Kasumi-1 (cell line): ENCODE measurements at places on chromosomes 16 and 17.

- DNase-seq: peak; percentile 56
Measured at GRCh38 chr17:62720126-62720850, 87.8 kb downstream of the MARCHF10 start.

- no peak for DNase-seq
Measured at GRCh38 chr17:13484020-13484419, 117.7 kb downstream of the HS3ST3A1 start.

DNA sequence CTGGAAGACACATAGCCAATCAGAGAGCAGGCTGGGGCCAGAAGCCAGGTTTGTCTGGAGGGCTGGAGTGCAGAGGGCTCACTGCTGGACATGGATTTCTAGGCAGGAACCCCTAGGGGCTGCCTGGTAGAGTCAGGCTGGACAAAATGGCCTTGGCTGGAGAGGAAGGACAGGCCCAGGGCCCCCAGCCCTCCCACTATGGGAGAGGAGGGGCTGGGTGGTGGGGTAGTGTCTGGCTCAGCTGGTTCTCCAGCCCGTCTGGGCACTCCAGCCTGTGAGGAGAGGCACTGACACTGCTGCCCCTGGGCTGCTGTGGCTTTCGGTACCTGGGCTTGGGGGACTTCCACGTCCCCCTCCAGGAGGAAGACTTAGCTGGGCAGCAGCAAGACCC is 21.7 kb upstream of the DOK4 start:
- DNase-seq: no peak

DNA sequence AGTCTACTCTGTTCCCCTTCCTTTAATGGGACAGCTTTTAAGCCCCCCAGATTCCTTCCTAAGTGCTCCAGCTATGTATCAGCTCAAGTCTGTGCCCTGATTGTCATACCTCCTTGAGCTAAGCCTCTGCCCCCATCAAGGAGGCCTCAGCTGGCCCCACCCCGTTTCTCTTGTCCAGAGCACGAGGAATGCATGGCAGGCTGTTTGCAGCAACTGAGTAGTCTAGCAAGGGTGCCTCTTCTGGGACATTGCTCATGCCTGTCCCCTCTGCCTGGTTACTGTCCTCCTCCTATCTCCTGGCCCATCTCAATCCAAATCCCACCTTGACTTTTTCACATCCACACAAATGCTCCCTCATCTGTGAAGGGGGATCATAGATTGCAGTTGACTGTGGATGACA is 27.8 kb upstream of the TMEM220 start:
- DNase-seq: no peak

GRCh38 chr17:73227379-73227778 is 34.3 kb downstream of the CPSF4L start:
- no peak for DNase-seq

DNA sequence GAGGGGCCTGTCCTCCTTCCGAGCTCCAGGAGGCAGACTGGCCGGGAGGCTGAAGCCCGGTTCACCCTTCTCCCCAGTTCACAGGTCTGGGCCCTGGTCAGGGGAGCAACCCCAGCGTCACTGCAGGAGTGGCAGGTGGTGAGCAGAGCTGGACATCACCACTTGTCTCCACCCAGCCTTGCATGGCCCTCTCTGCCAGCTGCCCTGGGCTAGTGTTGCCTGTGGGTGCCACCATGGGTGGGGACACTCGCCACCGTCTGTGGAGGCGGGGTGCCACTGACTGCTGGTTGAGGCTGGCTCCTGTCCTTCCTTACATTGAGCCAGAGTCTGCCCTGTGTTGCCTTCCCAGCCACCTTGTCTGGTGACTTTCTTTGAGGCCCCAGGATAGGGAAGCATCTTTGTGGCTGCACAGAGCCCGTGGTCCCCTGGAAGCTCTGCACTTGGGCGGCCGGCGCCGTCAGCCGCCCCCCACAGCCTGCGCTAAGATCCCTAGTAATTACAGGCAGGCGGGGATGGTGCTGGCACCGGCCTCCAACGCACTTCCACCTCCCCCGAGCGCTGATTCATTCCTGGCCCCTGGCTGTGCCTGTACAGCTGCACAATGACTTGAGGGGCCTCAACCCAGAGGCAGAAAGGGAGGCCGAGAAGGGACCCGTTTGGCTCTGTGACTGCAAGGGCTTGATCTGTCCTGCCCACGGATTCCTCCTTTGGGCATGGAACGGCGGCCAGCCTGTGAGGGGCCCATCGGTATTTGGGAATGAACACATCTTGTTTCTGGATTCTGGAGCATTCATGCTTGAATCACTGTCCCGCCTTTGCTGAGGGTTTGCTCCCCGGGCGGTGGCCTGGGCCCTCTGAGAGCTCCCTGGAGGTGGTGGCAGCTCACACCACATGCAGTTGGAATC is 5.2 kb downstream of the BAIAP2 start:
- DNase-seq: no peak

- DNase-seq: no peak
Measured at GRCh38 chr16:1639860-1640259, 27.7 kb downstream of the CRAMP1 start.

- DNase-seq: peak; percentile 86
Measured at GRCh38 chr17:82273327-82274133, at the start of gene CSNK1D. Gene CSNK1D, minus strand, starts transcription at chr17:82273700. Its CDS starts 319 bp downstream, at chr17:82273381.

GRCh38 chr16:2860826-2861567 is 3.0 kb upstream of the PRSS22 start:
- no peak for DNase-seq

GRCh38 chr17:82247856-82248671 is 19.2 kb downstream of the SLC16A3 start:
- no peak for DNase-seq

DNA sequence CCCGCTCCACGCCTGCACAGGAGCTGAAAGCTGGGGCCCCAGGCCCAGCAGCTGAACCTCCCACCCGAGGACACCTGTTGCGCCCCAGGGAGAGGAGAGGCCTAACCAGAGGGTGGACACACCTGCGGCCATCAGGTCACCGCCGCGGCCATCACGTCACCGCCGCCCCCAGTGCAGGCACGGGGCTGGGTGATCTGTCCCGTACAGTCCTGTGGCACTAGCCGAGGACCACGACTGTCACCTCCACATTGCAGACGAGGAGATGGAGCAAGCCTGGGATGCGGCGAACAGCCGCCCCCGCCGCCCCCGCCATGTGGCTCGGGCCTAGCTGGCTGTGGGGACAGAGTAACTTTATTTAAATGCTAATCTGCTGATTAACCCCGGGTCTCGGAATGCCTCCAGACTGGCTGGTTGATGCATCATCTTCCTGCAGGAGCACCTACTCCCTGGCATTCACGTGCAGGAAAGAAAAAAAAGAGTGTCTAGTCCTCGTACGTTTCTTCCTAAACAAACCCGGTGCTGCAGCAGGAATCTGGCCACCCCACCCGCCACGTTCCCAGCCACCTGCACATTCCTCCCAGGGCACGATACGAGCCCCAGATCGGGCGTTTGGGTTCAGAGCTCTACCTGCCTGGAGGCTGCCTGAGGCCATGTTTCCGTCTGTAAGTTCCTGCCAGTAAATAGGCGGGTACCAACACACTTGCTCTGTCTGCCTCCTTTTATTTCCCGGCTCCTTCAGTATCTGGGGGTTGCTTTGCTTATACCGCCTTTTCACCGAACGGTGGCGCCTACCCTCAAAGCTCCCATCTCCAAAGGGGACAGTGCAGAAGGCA is 29.9 kb downstream of the PIEZO1 start:
- no peak for DNase-seq

GRCh38 chr17:83037084-83037873 is 42.1 kb upstream of the METRNL start:
- DNase-seq: no peak

DNA sequence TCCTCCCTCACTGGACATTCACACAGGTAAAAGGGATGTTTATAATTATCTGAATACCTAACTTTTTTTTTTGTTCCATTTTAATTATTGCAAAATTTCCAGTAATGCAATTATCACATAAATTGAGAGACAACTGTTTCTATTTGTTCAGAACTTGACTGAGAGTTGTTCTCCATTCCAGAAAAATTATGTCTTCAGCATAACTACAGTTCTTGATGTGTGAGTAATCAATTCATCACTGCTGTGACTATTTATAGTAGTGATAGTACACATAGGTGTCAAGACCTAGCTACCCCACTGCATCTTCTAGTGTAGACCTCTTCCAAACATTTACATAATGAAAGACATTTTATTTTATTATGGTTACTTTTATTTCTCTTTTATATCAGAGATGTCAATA is 5.8 kb upstream of the TNRC6A start:
- no peak for DNase-seq

DNA sequence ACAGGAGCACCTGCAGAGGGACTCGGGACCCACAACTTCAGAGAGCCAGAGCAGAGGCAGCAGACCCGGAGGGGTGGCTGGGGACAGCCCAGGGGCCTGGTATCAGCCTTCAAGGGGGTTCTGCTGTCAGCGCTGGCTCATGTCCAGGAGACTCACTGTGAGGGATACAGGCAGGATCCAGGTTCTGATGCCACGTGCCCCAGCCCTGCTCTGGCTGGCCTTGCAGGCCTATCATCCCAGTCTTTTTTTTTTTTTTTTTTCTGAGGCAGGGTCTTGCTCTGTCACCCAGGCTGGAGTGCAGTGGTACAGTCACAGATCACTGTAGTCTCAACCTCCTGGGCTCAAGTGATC is 9.0 kb upstream of the MTSS2 start:
- no peak for DNase-seq

DNA sequence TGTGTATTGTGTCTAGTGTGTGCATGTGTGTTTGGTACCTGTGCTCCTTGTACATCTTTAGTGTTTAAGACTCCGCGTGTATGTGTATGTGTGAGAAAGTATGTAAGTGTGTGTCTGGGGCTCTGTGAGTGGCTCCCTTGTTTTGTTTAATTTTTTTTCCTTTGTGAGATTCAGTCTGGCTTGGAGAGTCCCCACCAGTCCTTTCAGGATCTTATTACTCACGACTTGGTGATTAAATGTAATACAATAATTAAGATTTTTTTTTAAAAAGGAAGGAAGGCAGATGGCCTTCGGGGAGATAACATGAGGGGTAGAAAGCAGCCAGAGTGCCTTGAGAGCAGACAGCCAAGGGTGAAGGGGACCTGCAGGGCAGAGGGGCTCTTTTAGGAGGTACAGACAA is 33.9 kb downstream of the FZD2 start:
- no peak for DNase-seq

- DNase-seq: no peak
Measured at GRCh38 chr17:77396610-77397009, 255.8 kb downstream of the SEC14L1 start.

DNA sequence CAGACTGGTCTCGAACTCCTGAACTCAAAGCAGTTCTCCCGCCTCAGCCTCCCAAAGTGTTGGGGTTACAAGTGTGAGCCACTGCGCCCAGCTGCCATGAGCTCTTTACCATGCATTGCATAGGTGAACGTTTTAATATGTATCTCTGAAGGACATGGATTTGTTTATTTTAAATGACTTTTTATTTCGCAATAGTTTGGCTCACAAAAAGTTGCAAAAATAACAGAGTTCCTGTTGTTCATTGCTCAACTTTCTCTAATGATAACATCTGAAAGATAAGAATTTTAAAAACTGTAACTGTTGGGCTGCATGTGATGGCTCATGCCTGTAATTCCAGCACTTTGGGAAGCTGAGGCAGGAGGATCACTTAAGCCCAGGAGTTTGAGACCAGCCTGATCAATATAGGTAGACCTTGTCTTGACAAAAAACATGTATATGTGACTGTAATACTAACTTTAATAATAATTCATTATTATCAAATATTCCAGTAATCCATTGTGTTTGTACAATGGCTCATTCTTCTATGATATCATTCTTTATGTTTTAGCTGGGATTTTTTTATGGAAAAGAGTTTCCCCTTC is 80.1 kb downstream of the ABCC1 start:
- DNase-seq: no peak

- no peak for DNase-seq
Measured at GRCh38 chr16:23534868-23535860, 22.0 kb downstream of the EARS2 start.

- no peak for DNase-seq
Measured at GRCh38 chr17:75065562-75066151, 18.6 kb downstream of the KCTD2 start.

GRCh38 chr16:63361032-63361624 is 1324.9 kb upstream of the CDH8 start:
- DNase-seq: peak; percentile 56

DNA sequence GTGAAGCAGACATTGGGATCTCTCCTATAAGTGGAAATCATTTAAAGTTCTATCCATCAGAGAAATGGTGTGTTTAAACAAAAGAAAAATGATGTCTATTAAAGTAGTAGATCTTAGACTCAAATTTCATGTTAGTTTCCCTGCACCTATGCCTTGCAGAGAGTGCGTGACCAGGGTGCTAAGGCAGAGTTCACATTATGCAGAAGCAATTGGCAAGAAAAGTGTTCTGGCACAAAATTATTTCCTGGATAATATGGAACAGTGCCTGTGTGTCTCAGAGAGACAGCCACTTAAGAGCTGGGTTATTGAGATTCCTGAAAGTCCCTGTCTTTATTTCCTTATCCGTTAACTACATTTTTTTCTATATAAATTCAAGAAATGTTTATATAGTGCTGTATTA is 457.0 kb downstream of the CDH8 start:
- DNase-seq: no peak

- no peak for DNase-seq
Measured at GRCh38 chr17:79988185-79988971, 47.3 kb downstream of the TBC1D16 start.

- no peak for DNase-seq
Measured at GRCh38 chr16:10511829-10512228, 68.6 kb downstream of the EMP2 start.

- no peak for DNase-seq
Measured at GRCh38 chr16:27230562-27231001, 27.3 kb downstream of the KDM8 start.

DNA sequence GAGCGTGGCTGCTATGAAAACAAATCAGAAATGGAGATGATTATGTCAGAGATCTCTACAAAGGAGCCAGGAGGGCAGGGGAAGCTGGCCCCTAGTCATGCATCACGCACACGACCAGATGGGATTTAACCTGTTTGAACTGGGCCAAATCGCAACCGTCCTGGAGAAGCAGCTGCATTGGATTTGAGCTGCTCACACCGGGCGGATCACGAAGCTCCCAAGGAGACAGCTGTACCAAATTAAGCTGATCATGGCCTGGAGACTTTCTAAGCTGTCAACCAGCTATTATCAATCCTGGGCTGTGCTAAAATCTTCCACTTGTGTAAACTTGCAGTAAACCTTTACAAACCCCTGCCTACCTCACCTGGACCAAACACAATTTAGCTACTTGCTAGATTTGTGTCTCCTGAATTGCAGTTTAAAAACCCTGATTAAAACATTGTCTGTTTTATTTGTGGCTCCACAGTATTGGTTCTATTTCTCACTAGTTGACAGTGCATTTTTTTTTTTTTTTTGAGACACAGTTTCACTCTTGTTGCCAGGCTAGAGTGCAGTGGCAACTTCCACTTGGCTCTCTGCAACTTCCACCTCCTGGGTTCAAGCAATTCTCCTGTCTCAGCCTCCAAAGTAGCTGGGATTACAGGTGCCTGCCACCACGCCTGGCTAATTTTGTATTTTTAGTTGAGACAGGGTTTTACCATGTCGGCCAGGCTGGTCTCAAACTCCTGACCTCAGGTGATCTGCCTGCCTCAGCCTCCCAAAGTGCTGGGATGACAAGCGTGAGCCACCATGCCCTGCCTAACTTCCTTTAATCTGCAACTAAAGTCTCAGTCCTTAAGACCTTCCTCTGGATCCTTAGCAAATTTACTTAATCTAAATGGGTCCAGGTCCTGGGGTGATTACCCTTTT is 98.3 kb upstream of the GRIN2A start:
- DNase-seq: no peak
